ENCODE measurements at places on chromosomes 12 and 14.

- DNase-seq, result no peak
Observed at GRCh38 chr14:98578204-98578603, 693.8 kb downstream of the BCL11B start.

DNA sequence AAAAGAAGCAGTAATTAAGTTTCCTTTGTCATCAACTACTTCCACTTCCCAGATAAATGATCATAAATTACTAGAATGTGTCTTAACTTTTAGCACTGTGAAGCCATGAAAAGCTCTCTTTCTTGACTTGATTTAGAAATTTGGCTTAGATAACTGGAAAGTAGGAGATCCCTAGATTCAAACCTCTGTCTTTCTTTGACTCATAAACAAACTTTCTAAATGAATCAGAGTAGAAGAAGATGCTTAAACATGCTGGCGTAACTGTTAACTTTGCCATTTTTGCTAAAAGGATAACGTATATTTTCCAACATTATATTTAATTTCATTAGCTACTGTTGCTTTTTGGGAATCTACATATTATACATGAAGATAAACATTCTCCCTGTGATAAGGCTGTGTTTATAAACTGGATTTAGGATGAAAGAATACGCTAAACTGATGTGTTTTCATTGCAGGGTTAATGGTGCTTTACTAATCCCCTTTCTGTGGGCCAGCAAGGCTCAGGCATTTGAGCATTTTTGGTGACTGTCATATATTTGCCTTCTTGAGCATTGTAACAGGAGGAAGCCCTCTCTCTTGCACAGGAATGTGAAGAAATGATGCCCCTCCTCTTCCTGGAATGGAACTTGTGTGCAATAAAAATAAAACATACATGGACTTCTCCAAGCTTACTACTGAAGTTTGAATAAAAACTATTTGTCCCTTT lies 301.4 kb downstream of the BMP4 start:
- DNase-seq, result peak; percentile 22

- DNase-seq, result no peak
Observed at GRCh38 chr12:49626169-49626835, 2.9 kb downstream of the PRPF40B start.

GRCh38 chr12:51407604-51408003 lies 16.4 kb upstream of the GALNT6 start:
- no peak for DNase-seq

DNA sequence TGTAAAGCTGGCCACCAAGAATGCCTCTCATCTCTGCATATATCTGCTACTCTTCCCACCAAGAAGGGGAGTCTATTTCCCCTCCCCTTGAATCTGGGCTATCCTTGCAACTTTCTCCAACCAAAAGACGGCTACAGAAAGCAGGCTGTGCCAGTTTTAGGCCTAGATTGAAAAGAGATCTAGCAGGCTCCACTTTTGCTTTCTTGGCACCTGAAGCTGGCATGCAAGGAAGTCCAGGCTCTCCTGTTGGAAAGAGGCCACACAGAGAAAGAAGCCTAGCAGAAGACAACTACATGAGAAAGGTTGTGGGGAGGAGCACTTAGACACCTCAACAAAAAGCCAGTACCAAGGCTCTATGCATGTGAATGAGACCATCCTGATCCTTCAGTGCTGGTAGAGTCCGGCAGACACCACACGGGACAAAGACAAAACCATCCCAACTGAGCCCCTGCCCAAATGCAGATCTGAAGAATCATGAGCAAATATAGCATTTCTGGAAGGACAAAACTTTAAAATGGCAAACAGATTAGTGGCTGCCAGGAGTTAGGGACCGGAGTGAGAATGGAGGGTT lies 68.0 kb downstream of the SPPL3 start:
- no peak for DNase-seq

DNA sequence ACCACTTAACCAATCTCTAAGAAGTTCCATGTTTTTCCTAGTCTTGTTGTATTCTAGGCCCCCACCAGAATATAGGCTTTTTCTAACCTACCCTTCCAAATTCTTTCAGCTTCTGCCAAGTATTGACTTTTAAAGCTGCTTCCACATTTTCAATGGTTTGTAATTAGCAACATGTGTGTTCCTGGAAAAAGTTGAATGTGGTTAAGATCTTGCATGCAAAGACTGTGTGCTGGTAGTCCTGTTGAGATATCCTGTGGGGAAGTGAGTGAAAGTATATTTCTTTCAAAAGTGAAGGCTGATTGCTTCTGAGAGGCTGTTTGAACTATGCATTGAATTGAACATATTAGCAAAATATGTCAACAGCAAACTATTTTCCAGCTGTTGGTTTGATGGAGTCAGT lies 646 bp upstream of the OR6C4 start:
- no peak for DNase-seq

GRCh38 chr12:110917467-110917866 lies 2.9 kb downstream of the MYL2 start:
- DNase-seq, result no peak

- no peak for DNase-seq
Observed at GRCh38 chr12:28870839-28871440, 278.1 kb upstream of the FAR2 start.

DNA sequence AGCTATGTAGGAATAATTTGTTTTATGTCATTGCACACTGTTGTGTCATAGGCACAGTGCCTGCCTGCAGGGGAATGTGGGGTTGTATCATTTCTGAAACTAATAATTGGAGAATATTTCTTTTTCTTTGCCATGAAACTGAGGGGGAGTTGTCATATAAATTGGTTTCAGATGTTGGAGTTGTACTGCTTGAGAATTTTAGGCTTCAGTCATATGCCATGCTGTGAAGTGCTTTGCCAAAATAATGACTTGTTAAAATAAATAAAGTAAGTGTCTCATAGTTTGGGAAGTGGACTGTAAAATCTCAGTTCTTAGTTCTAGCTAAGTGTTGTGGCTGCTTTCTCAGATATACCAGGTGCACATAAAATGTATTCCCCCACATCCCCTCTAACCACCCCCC lies 116.8 kb downstream of the DAAM1 start:
- no peak for DNase-seq

- peak; percentile 68 for DNase-seq
Observed at GRCh38 chr12:110245369-110245772, 35.7 kb upstream of the ATP2A2 start.

DNA sequence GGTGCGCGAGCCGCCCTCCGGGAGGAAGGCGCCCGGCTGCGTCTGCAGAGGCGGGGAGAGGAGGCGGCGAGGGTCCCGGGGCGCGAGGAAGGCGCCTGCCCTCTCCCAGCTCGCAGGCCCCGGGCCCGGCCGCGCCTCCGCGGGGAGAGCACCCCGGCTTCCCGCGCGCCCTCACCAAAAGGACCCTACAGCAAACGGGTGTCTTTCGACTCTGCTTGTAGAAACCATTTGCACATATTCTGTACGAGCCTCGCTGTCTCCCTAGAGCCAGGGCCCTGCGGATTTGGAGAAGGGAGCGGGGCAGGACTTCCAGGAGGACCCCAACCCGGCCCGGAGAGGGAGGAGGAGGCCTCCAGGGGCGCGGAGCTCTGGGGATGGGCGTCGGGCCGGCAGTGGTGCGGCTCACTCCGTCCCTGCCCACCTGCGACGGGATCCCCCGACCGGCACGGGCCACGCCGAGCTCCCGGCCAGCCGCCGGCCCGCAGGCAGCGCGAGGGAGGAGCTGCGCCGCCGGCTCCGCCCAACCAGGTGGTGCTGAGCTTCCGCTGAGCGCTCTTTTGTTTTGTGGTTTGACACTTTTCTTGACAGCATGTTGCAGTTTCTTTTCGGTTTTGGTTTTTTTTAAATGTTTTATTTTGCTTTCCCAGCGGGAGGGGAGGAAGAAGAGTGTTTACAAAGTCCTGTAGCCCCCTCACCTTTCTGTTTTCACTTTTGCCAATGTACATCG lies 103.3 kb upstream of the FKBP4 start:
- peak; percentile 74 for DNase-seq

DNA sequence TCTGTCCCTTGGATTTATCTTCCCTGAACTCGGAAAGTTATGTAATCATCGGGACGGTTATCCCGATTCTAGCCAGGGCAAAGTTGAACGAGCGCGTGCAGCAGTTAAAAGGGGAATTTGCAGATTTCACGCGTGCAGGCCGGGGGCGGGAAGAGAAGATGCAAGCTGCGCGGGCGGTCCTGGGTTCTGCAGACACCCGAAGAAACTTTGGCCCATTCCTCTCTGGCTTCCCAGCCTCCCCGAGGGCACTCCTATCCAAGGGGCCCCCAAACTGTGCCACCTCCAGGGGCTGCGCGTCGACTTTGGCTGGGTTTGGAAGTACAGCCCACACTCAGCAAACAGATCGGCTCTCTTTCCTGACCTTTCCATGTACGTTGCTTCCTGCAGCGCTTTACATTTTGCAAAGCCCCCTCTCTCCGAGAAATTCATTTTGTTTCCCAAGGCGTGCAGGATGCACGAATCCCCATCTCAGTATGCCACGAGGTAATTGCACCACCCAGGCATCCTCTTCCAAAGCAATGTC lies 941 bp upstream of the PPP1CC start:
- DNase-seq, result no peak

- no peak for DNase-seq
Observed at GRCh38 chr12:51589060-51589459, 2.0 kb upstream of the SCN8A start.

DNA sequence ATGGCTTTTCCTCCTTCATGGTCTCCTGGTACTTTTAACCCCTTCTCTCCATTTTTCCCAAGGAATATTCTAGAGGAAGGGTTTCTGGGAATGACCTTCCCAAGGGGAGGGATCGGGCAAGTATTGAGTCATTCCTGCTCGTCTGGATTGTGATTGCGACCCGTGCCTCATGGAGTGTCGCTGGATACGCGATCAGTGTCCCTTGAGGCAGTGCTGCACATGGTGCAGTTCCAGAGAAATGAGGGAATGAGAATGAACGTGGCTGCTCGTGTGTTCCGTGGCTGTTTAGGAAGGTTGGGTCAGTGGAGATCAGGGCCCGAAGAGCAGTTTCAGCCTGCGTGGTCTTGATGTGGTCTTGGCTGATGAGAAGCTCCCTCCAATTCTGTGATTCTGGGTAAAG lies 234.4 kb downstream of the CACNA1C start:
- no peak for DNase-seq

GRCh38 chr12:64836856-64837255 lies 12.4 kb downstream of the TBC1D30 start:
- DNase-seq, result no peak

GRCh38 chr12:115037830-115038229 lies 353.9 kb upstream of the TBX3 start:
- no peak for DNase-seq

- no peak for DNase-seq
Observed at GRCh38 chr12:11227373-11227772, 40.6 kb upstream of the TAS2R42 start.

- no peak for DNase-seq
Observed at GRCh38 chr12:39605996-39606395, 13.6 kb downstream of the ABCD2 start.

GRCh38 chr12:112283546-112283945 lies 98.7 kb downstream of the HECTD4 start:
- DNase-seq, result no peak

DNA sequence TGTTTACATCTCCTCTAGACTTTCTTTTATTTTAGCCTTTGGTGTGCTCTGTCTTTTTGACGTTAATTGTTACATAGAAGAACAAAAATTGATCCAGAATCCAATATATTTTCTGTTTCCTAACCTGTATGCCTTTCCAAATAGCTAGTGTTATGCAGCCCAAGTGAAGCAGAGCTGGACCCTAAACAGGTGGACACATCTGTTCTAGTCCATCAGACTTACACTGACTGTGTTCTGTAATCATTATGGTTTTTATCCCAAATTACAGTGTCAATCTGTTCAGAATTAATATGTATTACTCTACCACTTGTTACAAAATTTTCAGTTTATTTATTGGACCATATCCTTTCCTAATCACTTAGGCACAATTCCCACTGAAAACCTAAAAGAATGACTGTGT lies 176.8 kb upstream of the FOXG1 start:
- no peak for DNase-seq

DNA sequence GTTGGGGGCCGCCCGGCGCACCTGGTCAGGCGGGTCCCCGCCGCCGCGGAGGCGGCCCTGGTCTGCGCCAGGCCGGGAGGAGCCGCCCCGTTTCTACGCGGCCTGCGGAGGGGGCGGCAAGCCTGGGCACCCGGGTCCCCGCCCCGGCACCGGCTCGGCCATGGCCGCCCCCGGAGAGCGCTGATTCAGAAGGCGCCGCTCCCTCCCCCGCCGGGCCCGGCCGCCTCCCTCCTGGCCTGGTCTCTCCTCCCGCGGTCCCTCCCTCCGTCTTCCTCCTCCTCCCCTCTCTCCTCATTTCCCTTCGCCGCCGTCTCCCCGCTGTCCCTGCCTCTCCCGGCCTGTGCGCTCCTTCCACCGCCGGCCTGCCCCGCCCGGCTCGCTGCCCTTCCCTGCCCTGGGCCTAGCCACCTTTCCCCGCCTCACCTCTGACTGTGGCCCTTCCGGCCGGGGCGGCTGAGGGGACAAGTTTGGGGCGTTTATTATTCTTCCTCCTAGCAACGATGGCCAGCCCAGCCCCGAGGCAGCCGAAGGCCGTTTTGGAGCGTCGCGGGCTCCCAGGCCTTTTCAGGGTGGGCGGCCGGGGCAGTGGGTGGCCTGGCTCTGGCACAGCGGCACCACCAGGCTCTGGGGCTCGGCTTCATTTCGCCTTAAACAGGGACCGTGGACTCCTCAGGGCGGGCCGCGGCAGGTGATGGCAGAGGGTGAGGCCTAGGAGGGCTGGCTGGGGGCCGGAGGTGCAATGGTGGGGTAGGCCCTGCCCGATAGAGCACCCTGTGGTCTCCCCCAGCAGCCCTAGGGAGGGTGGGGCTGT lies 768 bp downstream of the CEP170B start:
- no peak for DNase-seq

DNA sequence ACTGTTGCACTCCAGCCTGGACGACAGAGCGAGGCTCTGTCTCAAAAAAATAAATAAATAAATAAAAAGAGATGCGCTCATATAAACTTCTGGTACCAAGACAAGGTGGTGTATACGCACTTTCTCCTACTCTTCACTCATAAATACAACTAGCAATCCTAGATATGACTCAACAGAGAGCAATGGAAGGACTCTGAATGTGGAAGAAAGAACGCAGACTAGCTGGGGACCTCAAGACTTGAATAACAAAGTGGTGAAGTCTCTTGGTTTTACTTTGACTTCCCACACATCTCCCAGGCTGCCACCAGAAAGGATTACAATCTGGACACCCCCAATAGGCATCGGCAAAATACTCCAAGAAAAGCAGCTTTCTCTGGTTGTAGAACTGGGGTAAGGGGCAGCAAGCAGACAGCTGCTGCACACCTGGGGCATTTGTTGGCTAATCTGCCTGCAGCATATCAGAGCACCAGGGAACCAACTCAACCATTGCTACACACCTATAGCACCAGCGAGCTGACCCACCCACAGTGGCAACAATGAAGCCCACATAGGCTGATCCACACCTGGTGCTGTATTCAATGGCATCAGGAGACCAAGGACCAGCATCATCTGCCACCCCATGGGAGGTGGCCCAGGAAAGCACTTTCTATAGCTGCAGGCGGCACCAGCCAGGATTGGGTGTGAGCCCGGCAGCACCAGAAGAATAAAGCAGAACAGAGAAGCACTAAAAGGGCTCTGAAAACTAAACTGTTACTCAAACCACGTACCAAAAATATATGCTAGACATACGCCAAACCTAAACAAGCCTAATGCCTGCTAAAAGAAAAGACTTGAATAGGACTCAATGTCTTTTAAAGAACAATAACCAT lies 1231.7 kb upstream of the TMEM132C start:
- DNase-seq, result no peak

All from GM12865 (cell line).